ENCODE measurements at places on chromosomes 16 and 17. TPM values are rescaled to one million over a fixed set of nuclear protein-coding genes. Genes with fewer than 3 reads are reported as not detected.

DNA sequence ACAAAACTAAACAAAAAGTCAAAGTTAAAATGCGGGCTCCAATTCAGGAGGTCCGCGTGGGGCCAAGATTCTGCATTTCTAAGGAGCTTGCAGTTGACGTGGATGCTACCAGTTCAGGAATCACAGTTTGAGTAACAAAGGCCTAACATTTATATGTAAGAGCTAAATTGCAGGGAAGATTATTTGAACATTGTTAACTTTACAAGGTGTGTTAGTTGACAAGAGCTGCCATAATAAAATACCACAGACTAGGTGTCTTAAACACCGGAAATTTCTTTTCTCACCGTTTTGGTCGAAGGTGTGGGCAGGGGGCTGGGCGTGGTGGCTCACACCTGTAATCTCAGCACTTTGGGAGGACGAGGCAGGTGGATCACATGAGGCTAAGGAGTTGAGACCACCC is 24.8 kb upstream of the CMIP start:
- H3K27me3 ChIP-seq: no peaks in the 10 kb centered on the region
- DNase-seq: no peak
- H3K36me3 ChIP-seq: no peaks in the 10 kb centered on the region
- no peak overlapping the region for H3K27ac ChIP-seq

GRCh38 chr17:8611619-8612298 is 18.8 kb downstream of the MYH10 start:
- H3K27ac ChIP-seq: no peak overlapping the region
- H3K4me1 ChIP-seq: no peaks in the 10 kb centered on the region
- DNase-seq: no peak
- no peak overlapping the region for H3K4me3 ChIP-seq
- H3K27me3 ChIP-seq: no peaks in the 10 kb centered on the region

DNA sequence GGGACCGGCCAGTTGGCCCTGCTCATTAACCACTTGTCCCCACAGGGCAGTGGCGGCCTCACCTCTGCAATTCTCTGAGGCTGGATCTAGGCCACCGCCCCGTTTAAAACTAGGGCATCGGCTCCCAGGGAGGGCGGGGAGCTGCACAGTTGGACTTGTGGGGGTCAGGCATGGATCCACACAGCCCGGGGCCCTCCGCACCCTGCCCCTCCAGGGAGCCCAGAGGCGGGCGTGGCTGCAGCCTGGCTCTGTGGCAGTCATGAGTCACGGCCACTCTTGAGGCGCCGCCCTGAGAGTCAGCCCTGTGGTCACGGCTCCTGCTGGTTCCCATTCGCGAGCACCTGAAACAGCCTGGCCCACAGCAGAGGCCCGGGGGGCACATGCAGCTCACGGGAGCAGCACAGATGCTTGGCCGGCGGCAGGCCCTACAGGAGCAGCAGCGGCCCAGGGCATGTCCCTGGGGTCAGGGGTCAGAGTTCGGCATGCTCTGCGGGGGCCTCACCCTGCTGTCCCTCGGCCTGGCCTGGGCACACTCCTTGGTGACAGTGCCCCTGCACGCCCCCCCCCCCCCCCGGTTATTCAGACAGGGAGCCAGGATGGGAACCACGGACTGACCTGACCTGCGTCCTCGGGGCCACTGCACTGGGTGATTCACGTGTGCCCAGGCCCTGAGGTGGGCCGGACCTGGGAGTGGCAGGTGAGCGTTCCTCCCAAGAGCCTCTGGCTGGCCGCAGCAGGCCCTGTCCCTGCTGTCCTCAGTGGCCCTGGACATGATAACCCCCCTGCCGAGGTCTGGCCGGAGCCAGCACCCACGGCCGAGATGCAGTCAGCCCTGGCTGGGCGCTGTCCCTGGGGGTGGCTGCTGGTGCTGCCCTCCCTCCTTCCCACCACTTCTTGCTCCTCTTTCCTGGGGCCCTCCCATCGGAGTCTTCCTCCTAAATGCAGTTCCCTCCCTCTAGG is 8.2 kb downstream of the CAPN15 start:
- H3K27ac ChIP-seq: peak overlapping the region; percentile 64
- no peak for DNase-seq
- H3K36me3 ChIP-seq: peaks cover 67% of the 10 kb centered on the region

DNA sequence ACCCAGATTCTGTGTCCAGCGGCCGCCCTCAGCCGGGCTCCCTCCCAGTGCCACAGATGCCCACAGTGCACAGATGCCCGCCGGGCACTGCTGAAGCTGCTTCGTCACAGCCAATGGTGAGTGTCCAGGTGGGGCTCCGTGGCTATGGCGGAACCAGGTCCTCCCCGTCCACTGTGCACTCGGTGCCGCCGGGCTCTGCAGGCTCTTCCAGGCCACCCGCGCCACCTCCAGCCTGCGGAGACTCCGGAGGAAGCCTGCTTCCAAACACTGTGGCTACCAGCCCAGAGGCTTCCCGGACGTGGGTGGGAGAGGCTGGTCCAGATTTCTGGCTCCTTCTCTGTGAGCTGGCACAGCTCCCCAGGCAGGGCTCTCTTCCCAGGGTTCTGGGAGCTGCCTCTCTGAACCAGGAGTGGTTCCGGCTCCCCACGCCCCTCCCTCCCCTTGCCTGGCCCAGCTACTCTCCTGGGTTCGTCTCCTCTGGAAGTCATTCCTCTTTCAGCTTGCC is 2.8 kb upstream of the PYCR1 start:
- H3K4me1 ChIP-seq: peaks cover 7% of the 10 kb centered on the region
- DNase-seq: no peak
- peaks cover 68% of the 10 kb centered on the region for H3K27me3 ChIP-seq
- H3K27ac ChIP-seq: no peak overlapping the region
- H3K36me3 ChIP-seq: no peaks in the 10 kb centered on the region

GRCh38 chr16:50300942-50301625 is 34.7 kb downstream of the ADCY7 start:
- no peaks in the 10 kb centered on the region for H3K27me3 ChIP-seq
- no peak for DNase-seq
- no peak overlapping the region for H3K4me3 ChIP-seq
- peaks cover 7% of the 10 kb centered on the region for H3K4me1 ChIP-seq
- no peak overlapping the region for H3K27ac ChIP-seq

DNA sequence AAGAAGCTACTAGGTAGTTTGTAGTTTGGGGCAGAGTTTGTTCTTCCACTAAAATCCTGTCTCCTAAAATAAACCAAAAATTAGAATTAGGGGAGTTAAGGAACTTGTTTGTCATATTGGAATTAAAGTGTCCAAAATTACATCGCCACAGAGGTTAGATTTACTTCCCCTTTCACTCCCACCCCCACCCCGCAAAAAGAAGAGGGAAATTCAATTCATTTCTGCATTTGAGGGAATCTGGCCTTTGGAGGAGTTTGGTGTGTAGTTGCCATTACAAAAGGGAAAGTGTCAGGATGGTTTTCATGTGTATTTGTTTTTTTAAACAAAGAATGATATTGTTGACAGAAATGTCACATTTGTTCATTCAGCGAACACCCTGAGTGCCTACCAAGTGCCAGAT is 5.8 kb downstream of the TMEM97 start:
- H3K27ac ChIP-seq: no peak overlapping the region
- no peaks in the 10 kb centered on the region for H3K27me3 ChIP-seq

DNA sequence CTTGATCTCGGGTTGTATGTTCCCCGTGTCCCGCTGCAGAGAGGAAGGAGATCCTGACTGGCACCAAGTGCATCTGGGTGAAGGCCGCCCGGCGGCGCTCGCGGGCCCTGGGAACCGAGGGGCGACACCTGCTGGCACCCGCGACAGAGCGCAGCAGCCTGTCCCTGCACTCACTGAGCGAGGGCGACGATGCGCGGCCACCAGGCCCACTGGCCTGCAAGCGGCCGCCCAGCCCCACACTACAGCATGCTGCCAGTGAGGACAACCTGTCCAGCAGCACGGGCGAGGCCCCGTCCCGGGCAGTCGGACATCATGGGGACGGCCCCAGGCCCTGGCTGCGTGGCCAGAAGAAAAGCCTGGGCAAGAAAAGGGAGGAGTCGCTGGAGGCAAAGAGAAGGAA is 7.5 kb downstream of the BTBD17 start:
- no peak overlapping the region for H3K4me3 ChIP-seq
- peak overlapping the region; percentile 63 for H3K27ac ChIP-seq
- no peak for DNase-seq
- H3K4me1 ChIP-seq: peaks cover 20% of the 10 kb centered on the region

DNA sequence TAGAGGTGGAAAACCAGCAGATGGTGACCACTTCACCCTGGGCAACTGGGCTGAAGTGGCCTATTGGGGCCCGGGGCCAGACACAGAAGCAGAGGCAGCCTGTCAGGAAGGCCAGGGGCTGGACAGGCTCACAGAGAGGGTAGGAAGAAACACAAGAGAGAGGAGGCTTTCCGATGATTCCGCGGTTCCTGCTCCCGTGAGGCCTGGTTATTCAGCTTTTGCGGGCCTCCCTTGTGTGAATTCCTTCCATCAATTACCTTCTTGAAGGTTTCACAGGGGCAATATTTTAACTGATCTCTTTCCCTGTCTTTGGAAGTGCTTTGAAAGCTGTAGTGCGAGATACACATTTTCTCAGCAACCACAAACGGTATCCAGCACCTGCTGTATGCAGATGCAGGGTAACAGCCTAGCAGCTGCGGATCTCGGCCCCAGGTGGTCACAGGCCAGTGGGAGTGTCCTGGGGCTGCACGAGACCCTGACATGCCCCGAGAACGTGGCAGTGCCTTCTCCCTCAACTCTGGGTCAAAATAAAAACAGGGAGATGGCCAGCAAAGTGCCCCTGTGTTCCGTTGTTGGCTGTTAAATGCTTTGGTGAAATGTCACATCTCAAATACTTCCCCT is 11.6 kb upstream of the CMIP start:
- no peaks in the 10 kb centered on the region for H3K36me3 ChIP-seq
- H3K27ac ChIP-seq: no peak overlapping the region
- H3K4me1 ChIP-seq: no peaks in the 10 kb centered on the region
- H3K4me3 ChIP-seq: no peak overlapping the region

GRCh38 chr17:81518785-81519283 is 6.2 kb upstream of the ACTG1 start:
- H3K27ac ChIP-seq: no peak overlapping the region
- no peaks in the 10 kb centered on the region for H3K27me3 ChIP-seq
- H3K4me1 ChIP-seq: no peaks in the 10 kb centered on the region
- H3K36me3 ChIP-seq: no peaks in the 10 kb centered on the region

DNA sequence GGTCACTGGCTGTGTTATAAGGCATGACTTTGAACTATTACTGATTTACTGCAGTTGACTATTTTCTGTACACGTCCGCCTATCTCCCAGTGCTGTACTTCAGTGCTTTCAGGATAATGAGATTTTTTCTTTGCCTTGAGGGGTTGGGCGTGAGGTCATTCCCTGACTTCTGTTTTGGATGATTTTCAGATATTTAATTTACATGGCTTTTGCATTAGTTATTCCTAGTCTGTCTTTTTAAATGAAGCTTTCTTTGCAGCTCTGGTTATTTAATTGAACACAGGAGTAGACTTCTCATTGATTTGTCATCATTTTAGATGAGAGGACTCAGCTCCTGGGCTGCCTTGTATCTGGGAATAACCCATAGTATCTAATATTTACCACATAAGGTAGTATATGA is 23.7 kb downstream of the WIPF2 start:
- no peaks in the 10 kb centered on the region for H3K36me3 ChIP-seq
- H3K4me1 ChIP-seq: peaks cover 23% of the 10 kb centered on the region
- H3K27ac ChIP-seq: no peak overlapping the region
- H3K4me3 ChIP-seq: no peak overlapping the region
- DNase-seq: no peak

- no peaks in the 10 kb centered on the region for H3K4me1 ChIP-seq
- H3K27ac ChIP-seq: no peak overlapping the region
- H3K4me3 ChIP-seq: no peak overlapping the region
- no peaks in the 10 kb centered on the region for H3K36me3 ChIP-seq
Measured at GRCh38 chr16:15900901-15901500, 12.6 kb upstream of the CEP20 start.

DNA sequence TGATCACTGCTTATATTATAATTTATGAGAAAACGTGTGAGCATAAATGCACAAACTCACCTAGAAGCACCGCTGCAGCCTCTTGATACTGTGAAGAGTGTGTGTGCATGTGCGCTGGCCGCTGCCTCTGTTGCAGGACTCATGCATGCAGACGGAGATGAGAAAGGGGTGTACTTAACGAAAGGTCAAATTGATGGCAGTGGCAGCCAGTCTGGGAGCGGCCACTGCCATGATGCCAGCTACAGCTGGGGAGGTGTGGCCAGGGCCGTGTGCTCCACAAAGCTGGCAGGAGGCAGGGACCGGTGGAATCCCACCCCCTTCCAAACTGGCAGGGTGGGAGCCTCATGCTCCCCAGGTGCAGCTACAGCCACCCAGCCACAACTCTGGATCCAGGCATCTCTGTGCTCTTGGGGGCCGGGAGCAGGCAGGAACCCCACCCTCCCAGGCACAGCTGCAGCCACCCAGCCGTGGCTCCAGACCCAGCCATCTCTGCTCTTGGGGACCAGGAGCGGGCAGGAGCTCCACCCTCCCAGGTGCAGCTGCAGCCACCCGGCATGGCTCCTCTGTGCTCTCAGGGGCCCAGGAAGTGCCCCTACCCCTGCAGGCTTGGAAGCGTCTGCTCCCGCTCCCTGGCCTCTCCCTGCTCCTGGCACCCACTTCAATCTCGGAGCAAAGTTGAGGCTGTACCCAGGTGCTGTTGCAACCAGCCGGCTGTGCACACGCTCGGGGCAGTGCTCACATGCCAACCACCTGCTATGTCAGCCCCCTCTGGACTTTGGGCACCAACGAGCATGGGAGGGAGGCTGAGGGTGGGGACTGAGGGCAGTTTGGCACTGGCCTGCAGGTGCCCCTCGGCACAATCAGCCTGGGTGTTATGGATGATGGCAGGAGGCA is 77.5 kb upstream of the CHMP6 start:
- no peaks in the 10 kb centered on the region for H3K36me3 ChIP-seq
- H3K27ac ChIP-seq: no peak overlapping the region
- DNase-seq: no peak
- no peaks in the 10 kb centered on the region for H3K4me1 ChIP-seq

DNA sequence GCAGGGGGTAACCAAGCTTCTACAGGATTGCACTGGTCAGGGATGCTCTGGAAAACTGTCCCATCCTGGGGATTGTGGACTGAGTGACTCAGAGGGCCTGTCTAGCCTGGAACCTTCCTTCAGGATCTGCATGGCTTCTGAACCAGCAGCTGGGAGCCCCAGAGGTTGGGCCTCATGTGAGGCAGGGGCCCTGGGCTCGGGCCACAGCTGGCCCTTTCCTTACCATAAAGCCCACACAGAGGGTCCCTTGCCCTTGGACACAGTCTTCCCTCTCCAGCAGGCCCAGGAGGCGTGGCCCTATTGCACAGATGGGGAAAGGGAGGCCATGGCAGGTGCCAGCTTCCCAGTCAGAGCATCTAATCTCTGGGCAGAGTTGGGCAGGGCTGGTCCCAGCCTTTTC is 30.5 kb downstream of the ADCY7 start:
- H3K36me3 ChIP-seq: no peaks in the 10 kb centered on the region
- H3K4me3 ChIP-seq: no peak overlapping the region
- H3K27me3 ChIP-seq: no peaks in the 10 kb centered on the region
- H3K27ac ChIP-seq: no peak overlapping the region
- no peak for DNase-seq

GRCh38 chr17:29394761-29395160 is 4.6 kb downstream of the TAOK1 start:
- H3K4me1 ChIP-seq: peaks cover 35% of the 10 kb centered on the region
- no peak for DNase-seq
- H3K4me3 ChIP-seq: no peak overlapping the region
- H3K27ac ChIP-seq: peak overlapping the region; percentile 97
- no peaks in the 10 kb centered on the region for H3K36me3 ChIP-seq
- no peaks in the 10 kb centered on the region for H3K27me3 ChIP-seq

GRCh38 chr17:46147296-46147695 is 45.9 kb downstream of the KANSL1 start:
- H3K27ac ChIP-seq: no peak overlapping the region
- DNase-seq: no peak
- peaks cover 51% of the 10 kb centered on the region for H3K4me1 ChIP-seq

Gene RPRML
- not detected for total RNA-seq

Gene BCO1
- not detected for total RNA-seq

Gene CA5A
- total RNA-seq: not detected

Gene LGALS9
- 73.5 TPM for total RNA-seq
